ENCODE measurements at places on chromosomes 11 and 22.
A peak's percentile ranks its signal among the peaks of the same experiment; 100 is the strongest.

DNA sequence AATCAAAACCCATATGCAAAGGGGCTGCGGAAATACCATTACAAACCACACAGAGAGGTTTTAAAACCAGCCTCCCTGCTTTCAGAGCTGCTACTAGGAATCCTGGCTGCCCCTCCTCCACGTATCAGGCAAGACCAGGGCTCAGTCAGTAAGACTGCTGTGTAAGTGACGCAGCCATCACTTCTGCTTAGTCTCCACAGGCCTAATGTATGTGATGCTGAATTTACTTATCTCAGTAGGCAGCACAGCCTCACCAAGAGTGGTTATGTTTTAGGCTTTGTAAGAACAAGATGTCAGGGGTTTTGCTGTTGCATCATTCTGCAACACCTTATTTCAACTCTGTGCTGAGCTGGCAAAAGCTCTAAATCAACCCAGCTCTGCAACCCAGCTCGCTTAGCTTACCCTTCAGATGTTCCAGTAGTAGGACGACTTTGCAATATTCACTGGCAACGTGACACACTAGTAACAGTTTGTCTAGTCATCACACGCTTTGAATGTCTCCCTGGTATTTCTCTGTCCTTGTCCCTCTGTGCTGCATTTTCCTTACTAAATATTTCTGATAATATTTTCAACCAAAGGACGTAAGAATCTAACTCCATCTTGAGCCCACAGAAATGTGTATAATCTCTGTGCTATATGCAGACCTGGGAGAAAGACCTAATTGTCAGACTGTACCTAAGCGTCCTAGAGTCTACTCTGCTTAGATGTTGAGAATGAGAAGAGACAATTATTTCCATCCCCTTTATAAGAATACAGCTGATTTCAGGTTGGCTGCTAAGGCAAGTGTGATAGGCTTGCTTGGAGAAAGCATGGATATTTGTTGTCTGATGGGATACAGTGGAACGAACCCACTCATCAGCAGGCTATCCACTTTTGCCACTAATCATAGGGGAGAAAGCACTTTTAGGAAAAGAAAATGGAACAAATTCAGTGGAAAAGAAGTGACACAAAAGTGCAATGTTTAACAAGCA, 72.2 kb downstream of the LARGE2 start:
- DNase-seq: no peak

DNA sequence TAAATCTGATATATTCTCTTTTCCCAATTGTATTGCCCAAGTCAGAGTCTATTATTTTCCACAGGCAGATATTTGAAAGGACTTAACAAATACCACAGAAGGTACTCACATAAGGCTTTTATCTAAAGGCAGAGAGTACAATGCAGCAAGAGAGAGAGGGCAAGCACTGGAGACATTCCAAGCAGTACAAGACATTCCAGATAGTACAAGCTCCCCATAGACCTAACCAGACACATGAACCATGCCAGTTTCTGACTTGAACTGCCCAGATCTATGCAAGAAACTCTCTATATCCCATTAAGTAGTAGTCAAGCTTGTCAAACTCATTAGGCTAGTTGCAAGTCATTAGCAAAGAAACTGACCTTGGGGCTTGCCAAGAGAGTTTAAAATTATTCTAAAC, 11.2 kb upstream of the MS4A6E start:
- DNase-seq: no peak

DNA sequence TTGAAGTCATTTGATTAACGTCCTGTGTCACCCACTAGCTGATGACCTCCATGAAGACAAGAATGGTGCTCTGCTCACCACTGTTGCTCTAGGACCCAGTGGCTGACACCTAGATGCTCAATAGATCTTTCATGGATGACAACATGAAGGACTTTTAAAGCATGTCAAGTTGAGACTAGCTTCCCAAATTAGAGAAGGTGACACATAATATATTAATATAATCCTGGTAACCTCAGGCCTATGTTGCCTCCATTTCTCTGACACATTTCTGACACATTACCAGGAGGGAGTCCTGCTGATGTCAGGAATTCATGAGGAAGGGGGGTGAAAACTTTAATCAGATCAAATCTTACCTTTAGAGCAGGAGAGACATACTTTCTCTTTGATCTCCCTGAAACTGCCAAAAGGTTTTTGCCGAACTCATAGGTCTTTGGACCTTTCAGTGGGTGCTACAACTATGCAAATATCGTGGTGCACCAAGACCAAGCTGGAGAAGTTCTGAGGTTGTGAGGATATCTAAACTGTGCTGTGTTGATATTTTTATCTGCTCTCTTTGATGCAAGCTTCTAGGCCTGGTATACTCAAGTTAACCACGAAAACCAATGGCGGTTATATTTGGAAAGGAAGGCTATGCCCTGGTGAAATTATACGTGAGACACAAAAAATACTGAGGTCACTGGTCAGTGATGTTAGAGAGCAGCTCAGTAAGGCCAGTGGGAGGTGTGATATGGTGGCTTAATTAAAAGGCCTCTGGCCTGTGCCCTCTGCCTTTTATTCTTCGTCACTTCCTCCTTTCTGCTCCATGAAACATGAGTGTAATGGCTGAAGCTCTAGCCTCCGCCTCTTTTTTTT, 13.2 kb upstream of the AMPD3 start:
- peak; percentile 44 for DNase-seq

DNA sequence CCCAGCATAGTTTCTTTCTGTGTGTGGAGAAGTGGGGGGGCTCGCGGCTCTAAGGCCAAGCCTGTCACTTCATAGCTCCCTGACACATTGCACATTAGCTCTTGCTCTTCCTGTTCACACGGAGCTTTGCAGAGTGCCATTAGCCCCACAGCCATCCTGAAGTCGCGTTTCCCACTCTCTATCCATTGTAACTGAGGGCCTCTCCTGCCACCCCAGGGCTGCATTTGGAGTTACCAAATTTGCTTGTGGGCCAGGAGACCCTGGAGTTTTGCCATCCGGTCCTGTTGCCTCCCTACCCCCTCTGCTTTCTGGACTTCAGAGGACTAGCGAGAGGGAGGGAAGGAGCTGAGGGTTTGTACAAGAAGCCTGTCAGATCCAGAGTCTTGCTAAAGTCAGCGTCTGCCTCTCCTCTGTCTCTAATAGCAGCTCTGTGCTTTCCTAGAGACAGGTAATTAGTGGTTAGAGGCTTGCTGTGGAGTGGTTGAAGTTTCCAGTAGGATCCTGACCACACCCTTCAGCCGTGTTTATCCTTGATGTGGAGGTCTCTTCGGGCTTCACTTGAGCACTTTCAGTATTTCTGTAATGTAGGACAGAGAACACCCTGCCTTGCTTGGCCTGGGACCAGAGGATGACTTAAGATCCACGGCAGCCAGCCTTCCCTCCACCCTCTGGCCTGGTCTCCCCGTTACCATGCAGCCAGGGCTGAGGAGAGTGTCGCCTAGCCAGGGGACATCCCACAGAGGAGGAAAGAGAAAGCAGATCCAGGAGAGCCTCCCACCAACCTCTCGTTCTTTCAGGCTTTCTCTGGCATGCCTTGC, 14.1 kb downstream of the DCPS start:
- DNase-seq: no peak

DNA sequence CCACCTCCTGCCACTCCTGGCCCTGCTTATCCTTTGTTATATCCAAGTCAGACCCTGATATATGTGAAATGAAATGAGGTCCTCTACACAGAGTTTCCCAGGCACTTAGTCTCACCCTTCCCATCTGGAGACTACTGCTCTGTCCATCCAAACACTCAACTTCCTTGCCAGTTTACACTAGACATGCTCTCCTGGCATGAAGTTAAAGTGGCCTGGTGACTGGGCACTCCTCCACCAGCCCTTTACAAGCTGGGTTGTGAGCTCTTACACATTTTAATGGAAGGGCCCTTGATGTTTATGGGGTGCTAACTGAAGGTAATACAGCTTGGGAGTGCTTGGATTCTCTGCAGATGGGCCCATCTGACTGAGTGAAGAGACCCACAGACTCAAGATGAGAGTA, 216.1 kb upstream of the NARS2 start:
- DNase-seq: no peak

DNA sequence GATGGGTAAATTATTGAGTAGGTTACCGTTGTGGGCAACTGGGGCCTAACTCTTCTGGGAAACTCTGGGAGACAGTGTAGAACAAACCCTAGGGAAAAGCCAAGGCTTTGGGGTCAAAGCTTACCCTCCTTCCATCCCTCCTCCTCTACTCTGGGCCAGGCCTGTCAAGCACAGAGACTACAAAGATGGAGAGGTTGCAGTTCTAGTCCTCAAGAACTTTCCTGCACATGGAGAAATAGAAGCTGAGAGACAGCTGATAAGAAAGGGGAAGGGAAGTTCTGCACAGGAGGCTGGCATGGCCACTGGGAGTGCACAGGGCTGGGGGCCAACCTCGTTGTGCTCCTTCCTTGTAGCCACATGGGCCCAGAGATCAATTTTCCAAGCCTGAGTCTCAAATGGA, 67.2 kb upstream of the ALX4 start:
- no peak for DNase-seq

DNA sequence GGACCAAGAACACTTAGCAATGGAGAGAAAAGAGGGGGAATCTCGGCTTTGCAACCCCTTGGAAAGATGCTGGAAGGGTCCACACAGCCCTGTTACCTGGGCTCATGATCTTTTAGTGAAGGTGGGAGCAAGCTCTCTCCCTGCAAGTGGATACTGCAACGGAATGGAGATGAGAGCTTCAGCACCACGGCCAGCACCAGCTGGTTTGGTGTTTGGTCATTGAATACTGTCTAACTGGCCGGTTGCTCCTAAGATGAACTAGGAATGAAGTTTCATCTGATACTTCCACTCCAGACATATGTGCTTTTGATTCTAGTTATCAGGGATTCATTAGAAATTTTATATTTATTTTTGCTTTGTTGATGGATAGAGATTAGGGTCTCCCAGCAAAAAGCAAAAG, 16.3 kb downstream of the HTR3A start:
- no peak for DNase-seq

- DNase-seq: no peak
These were observed 133 bp downstream of the MYH9 start for GRCh38 chr22:36387709-36387958.

DNA sequence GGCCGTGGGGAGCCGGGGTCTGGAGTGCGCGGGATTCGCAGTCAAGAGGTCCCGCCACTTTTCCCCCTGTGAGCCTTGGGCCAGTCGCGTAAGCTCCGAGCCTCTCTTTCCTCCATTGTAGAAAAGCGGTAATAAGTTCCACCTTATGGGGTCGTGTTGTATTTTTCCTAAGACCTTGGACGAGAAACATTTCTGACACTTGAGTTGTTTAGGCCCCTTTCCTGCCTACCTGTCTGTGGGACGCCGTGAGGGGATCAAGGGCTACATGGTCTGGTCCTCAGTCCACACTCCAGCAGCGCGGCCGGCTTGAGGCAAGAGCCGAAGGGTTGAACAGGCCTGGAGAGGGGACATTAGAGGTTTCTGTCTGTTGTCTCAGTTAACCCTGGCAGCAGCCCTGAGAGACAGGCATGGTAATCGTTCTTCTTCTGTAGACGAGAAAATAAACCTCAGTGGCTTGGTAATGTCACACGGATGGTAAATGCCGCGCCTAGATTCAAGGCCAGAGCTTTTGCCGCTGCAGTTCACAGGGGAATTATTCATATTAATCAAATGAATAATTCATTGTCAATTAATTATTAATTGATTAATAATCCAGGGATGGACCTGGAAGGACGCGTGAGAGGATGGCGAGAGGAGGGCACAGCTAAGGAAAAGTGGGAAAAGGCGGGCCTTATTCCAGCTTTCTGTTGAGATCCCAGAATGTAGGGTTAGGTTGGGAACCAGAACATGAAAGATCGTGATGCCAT, 545 bp downstream of the FEN1 start:
- no peak for DNase-seq

DNA sequence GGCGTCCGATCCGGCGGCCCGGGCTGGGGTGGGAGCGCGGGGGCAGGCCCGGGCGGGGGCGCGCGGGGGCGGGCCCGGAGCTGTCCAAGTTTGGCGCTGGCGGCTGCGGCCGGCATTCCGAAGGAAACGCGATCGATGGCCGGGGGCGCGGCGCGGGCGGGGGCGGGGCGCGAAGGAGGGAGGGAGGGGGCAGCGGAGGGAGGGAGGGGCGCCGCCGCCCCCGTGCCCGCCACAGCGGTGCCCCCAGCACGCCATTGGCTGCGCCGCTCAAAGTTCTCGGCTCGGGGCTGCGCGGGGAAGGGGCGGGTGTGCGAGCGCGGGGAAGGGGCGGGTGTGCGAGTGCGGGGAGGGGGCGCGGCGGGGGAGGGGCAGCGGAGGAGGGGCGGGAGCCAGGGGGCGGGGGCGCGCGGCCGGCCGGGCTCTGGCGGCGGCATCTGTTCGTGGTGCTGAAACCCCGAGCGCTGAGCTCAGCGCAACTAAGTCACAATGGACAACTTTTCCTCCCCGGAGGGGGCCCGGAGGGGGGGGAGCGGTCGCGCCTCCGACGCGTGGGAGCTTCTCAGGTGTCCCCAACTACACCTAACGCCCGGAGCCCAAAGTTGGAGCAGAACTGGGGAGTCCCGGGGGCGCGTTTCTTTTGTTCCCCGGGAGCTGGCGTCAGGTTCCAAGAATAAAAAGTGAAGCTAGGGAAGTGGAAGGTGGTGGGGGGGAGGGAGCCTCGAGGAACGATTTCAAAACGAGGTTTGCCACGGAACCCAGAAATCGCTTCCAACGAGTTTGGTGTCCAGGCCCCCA, 2.2 kb downstream of the PHF21B start:
- DNase-seq: no peak

DNA sequence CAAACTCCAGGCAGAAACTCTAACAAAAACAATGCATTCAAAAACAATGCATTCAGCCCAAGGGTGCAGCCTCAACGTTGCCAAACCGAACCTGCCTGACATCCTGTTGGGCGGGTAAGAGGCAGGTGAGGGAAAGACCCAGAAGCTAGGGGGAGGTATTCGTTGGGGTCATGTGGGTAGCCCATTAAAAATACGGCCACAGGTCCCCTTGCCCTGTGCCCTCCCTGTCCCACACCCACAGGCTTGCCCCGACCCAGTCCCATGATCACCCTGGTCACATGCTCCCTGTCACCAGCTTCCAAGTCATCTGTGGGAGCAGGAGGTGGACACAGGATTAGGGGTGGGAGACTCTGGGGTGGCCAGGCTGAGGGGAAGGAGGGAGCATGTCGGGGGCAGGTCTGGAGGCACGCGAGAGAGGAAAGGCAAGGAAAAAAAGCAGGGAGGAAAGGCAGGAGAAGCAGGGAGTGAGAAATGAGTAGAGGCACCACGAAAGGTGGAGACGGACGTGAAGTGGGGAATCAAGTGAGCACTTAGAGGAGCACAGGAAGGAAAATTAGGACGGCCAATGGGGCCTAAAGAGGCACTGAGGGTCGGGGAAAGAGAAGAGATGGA, 683 bp downstream of the PLA2G6 start:
- no peak for DNase-seq

DNA sequence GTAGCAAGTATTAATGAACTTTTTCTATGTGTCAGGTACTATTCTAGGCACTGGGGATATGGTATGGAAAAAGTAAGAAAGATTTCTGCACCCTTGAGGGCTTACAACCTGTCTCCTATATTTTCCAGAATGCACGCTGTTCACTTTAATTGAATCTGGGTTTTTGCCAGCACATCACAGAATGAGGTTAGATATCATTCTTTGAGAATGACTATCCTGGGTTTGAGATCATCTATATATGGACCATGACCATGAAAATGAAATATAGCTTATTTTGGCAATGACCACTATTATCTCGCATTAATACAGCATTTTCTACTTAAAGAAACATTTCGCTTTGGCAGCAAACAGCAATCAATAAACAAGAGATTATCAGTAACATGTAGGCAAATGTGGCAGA, 46.9 kb downstream of the C11orf71 start:
- DNase-seq: no peak

- DNase-seq: no peak
These were observed 90.1 kb downstream of the PDHX start for GRCh38 chr11:35006389-35007128.

GRCh38 chr11:76919887-76920746, 59.4 kb downstream of the ACER3 start:
- DNase-seq: peak; percentile 73

Data from memory B cell (primary cell).